ENCODE measurements at places on chromosomes 7 and 10.

DNA sequence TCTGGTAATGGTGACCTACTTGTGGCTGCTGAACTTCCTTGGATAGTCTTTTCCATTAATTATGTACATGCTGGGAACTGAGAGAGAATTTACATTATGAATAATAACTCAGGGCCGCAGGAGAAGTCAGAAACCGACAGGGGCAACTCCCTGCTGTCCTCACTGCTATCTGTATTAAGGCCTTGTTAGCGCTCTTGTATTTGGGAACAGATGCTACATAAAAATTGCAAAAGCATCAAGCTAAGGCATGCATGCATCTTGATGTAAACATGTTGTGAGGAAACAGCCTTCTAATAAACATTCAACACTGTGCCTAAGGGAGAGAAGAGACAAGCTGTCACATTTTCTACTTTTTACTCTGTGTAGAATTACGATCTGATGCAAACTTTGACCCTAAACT is 158.4 kb downstream of the PARD3 start:
- DNase-seq = no peak

DNA sequence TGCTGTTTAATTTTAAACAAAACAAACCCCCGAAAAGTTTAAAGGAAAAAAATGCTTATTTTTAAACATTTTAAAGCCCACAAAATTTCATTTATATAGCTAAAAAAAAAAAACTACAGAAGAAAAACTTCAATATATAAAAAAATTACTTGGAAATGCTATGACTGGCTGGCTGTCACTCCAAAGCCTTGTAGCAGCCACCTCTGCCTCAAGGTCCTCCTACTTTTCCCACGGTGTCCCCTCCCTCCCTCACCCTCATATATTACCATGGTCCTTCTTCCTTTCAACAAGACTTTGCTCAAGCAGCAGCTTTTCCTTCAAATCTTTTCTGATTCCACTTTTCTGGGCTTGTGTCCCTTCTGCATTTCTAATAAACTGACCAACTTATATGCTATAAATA is 122.0 kb downstream of the TPK1 start:
- DNase-seq = no peak

GRCh38 chr10:128631801-128632241 is 505.6 kb upstream of the MKI67 start:
- no peak for DNase-seq

DNA sequence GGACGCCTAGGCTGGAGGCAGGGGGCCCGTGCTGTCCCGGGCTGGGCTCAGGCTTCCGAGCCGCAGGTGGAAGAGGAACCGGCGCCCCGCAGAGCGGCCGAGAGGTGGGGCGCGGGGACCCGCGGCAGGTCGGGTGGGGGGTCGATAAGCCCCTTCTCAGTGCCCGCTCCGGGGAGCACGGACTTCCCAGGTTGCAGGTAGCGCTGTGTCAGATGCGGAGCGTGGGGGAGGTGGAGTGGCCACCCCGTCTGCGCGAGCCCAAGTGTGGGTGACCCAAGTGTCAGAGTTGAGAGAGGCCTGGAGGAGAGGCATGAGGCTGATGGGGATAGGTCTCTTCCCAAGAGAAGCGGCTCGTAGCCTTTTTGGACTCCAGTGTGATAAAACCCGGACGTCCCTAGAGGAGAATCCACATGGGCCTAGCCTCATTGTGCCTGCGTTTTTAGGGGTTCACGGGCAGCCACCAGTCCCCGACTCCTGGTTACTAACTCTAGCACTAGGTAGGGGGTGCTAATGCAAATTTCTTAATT is 580 bp downstream of the EEPD1 start:
- DNase-seq = no peak

GRCh38 chr7:1779445-1779844 is 109.4 kb downstream of the ELFN1 start:
- DNase-seq = no peak

DNA sequence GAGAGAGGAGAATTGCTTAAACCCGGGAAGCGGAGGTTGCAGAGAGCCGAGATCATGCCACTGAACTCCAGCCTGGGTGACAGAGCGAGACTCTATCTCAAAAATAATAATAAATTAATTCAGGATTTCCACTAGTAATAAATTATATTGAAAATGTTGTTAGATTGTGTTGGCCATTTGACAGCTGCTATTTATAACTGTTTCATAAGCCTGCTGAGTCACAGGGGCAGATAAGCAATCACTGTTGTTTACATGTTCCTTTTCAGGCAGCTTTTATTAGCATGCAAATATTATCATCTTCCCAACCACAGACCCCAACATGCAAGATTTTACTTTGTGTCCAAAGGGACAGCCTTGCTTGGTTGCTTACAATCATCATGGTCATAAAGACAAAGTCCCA is 49.5 kb upstream of the ZNF138 start:
- no peak for DNase-seq

All from glomerular endothelial cell (primary cell).